ENCODE measurements at places on chromosomes 7 and 10. TPM values are rescaled to one million over a fixed set of nuclear protein-coding genes. Genes with fewer than 3 reads are reported as not detected.

The ACTL6B gene
- not detected for total RNA-seq

The DOCK1 gene
- total RNA-seq = 53.5 TPM

The FRMD4A gene
- total RNA-seq = 206 TPM

The RNF32 gene
- 3.9 TPM for total RNA-seq

The CASP7 gene
- 20.7 TPM for total RNA-seq

The ASAH2B gene
- 0.98 TPM for total RNA-seq

The FGL2 gene
- total RNA-seq = 57.9 TPM

The SMKR1 gene
- total RNA-seq = not detected

The PTPN12 gene
- total RNA-seq = 189 TPM

The ZNF273 gene
- 4.4 TPM for total RNA-seq

The PLEKHS1 gene
- not detected for total RNA-seq

The GPR85 gene
- 0.88 TPM for total RNA-seq

The CAV1 gene
- total RNA-seq = 506 TPM

The ZNF518A gene
- 18.9 TPM for total RNA-seq

The PCLO gene
- 13.8 TPM for total RNA-seq

The CHST3 gene
- 11.2 TPM for total RNA-seq

The KCP gene
- 1.4 TPM for total RNA-seq

The SPDYE16 gene
- total RNA-seq = 3.8 TPM

The ANKRD2 gene
- total RNA-seq = not detected

The SPAM1 gene
- not detected for total RNA-seq

The WBP1L gene
- total RNA-seq = 185 TPM

The ETV1 gene
- total RNA-seq = 3.6 TPM

The ALOX5 gene
- total RNA-seq = 48.3 TPM

The PLPP4 gene
- not detected for total RNA-seq

The GIMAP2 gene
- 45.9 TPM for total RNA-seq

The CALHM3 gene
- total RNA-seq = not detected

The PCDH15 gene
- not detected for total RNA-seq

The NUTM2D gene
- total RNA-seq = 1.5 TPM

The BMPR1A gene
- total RNA-seq = 40.6 TPM

The SRRM3 gene
- 1.9 TPM for total RNA-seq

The UCN3 gene
- not detected for total RNA-seq

The BMPER gene
- total RNA-seq = 3.8 TPM

The MALRD1 gene
- total RNA-seq = 4.1 TPM

The CDK5 gene
- total RNA-seq = 6.2 TPM

The HTR5A gene
- total RNA-seq = not detected

The SFTPA1 gene
- not detected for total RNA-seq

The CDNF gene
- 6.8 TPM for total RNA-seq

The SFRP4 gene
- total RNA-seq = 2.6 TPM

The COBL gene
- total RNA-seq = 0.51 TPM

The GLRX3 gene
- 44.2 TPM for total RNA-seq

The CDH23 gene
- total RNA-seq = 14.3 TPM

The OR2A1 gene
- total RNA-seq = 0.34 TPM

All from subcutaneous adipose tissue (tissue), 4 donors.